ENCODE measurements at places on chromosomes 1 and 21. TPM values are rescaled to one million over a fixed set of nuclear protein-coding genes. Genes with fewer than 3 reads are reported as not detected.

DNA sequence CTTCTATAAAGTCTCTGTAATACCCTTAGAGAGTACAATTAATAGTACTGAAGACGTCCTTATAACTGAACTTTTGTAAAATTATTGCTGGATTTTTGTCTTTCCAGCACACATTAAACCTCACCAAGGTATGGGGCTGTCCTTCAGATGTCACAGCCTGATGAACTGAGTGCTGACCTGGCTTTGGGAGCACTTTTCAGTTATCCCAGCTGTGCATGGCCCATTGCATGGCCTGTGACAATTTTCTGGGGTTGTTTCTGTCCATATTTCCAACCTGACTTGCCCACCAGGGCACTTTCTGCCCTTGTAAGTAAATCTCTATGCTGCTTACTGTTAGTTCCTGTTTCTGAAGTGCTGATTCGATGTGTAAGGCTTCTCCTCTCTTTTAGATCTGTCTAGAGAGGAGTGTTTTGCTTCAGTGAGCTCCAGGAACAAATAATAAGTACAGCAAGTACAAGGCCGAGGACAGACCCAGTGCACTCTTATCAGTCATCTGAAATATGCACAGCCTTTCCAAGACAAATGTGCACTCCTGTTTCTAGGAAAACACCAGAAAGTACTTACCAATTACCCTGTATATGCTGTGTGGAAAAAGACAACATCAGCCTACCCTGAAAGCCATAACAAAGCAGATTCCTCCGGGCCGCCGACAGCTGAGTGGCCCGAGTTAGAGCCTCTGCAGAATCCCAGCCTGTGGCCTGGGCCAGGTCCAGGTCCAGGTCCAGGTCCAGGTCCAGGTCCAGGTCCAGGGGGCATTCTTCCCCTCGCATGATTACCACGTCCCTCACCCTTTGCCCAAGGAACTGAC lies 121.7 kb downstream of the DHRS3 start:
- no peak for DNase-seq

DNA sequence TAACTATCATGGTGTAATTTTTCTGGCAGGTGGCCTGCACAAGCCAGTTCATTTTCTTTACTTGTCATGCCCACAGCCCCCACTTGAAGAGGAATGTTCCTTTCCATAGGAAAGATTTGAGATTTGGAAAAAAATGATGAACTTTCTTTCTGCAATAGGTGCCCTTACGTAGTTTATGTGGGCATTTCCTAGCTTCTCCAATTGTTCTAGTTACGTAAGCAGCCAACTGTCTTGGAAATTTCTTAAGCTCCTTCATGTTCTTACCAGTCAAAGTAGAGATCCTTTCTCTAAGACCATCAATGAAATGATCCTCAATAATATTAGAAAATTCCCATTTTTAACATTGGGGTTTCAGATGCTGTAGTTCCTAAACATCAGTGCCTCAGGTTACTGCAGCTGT lies 109.5 kb upstream of the F3 start:
- DNase-seq = no peak

DNA sequence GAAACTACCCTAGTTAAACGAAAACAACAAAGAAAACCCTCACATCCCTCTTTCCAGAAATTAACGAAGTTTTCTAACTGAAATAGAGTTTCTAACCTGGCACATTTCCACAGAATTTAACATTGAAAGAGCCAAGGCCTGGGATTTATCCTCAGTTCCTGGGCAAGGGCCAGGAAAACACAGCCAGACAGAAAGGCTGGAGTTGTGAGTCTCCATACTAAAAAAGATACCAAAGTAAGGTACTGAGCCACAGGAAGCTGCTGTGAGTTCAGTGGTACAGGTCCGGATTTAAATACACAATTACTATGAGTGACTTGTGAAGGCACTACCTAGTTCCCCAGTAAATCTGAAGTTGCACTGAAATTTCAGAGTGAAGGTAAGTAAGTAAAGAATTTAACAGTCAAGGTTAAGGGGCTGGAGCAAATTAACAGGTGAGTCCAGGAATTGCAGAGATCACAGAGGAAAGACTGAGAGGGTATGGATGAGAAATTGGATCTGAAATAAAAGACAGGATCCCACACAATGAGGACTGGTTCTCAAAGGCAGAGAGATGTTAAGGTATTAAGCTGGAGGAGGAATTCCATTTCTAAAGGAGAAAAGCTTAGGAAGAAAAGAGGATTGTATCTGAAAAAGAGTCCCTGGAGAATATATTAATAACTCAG lies 905 bp downstream of the LIX1L start:
- peak; percentile 5 for DNase-seq

- DNase-seq = peak; percentile 70
These were observed 12.9 kb downstream of the PLA2G2F start for GRCh38 chr1:20151906-20152598.

DNA sequence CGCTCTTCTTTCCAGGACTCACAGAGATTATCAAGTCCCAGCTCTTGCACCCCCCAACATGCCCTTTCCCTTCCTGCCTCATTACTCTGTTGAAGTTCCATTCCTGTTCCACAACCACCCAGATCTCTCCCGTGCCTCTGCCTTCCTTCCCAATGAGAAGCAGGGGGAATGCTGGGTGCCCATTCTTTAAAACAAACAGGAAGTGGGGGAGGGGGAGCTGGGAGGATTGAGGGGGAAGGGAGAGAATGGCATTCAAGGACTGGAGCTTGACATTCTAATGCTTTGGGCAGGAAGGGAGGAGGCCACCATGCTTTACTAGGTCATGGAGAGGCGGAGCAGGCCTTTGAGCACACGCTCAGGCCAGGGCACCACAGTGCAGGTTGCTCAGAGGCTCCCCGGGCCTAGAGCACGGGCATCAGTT lies 150.3 kb upstream of the IRF2BP2 start:
- DNase-seq = no peak

DNA sequence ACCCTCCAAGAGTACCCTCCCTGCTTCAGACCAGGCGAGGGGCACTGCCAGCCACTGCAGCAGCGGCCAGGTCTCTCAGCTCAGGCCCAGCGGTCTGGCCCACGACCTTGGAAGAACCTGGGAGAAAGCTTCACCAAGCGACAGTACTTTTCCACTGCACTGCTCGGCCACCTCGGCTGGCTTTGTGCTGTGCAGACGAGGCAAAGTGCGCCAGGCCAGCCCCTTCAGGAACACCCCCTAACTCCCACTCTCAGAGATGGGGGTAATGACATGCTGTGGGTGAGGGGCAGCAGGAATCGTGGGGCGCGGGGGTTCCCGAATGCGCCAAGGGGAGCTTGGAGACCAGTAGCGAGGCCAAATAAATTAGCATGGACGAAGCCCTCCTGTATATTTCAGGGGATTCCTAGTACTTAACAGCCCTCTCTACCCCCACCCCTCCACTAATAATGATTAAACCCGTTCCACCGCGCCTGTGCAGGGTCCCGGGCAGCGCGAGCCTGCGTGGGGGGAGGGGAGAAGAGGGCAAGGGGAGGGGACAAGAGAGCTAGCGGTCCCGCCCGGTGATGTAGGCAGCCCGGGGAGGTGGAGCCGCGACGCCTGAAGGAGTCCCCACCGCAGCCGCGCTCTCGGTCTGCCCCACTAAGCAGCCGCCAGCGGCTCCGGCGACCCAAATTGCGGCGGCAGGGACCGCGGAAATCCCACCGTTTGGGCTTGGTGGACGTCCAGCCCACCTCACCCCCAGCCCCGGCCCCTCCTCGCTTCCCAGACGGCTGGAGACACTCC lies at the start of gene FAM43B:
TSS of gene FAM43B (plus strand) at position 629 of the 783 bp plus-strand sequence. CDS start 401 bp downstream, outside the sequence.
- DNase-seq = no peak

DNA sequence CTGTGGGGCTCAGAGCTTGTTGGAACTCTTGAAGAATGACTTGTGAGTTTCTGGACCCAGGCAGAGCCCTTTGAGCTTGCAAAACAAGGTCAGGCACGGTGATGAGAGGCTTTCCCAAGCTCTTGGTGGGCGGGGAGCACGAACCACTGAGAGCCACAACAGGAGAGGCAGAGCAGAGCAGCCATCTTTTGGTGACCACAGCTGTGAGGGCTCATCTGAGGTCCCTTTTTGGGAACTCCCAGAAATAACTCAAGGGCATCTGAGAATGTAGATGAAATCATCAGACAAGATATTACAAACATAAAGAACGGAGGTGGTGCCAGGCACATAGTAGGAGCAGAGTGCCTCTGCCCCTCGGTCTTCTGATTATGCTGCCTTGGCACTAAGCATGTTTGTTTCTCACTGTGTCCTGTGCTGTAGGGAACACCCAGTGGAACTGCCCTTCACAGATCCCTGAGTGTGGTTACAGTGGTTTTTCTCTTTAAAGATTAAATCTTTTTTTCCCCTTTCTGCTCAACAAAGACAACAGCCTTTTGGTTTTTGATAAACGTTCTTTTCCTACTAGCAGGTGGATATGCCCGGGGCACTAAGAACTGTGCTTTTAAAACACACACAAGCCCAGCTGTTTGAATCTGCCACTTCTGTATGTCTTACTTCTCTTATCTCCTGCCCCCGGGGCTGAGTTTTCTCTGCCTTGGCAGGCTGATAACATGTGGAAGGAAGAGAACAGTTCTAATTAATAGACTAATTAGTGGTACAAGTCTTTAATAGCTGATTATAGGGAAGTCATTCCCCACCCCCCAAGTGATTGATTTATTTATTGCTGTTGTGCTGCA lies 37.7 kb downstream of the CD34 start:
- no peak for DNase-seq

DNA sequence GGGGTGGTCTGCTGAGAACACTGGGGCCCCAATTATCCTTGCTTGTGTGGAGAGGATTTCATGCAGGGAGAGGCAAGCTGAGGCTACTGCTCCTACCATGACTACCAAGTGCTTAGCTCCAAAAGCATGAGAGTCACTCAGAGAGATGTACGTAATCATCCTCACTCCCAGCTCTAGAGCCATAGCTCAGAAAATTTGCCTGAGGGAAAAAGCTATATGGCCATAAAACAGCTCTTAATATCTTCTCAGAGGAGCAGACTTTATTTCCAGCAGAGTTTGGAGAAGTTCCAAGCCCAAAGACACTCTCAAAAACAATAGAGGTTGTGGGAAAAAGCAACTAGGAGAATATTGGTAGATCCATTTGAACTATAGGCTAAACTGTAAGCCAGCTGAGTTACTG lies 106.4 kb upstream of the PBX1 start:
- no peak for DNase-seq

DNA sequence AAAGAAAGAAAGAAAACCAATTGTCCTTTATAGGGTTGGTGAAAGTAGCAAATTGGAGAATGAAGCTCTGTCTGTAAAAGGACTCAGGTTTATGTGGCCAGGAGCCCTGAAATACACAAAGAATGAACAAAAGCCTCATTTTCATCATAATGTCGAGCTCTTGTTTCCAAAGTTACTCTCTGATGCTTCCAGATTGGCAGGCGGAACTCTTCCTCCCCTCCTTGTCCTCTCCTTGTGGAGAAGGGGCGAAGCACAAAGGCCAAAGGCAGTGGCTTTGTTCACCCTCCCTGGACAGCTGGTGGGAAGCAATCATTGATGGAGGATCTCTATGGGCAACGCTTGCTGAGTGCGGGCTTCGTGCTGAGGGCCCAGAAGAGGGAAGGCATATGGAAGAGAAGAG lies 5.6 kb downstream of the CA6 start:
- DNase-seq = no peak

GRCh38 chr1:94989398-94989797 lies 62.5 kb upstream of the CNN3 start:
- DNase-seq = no peak

- DNase-seq = peak; percentile 66
These were observed 9.2 kb upstream of the EVA1C start for GRCh38 chr21:32403201-32403777.

DNA sequence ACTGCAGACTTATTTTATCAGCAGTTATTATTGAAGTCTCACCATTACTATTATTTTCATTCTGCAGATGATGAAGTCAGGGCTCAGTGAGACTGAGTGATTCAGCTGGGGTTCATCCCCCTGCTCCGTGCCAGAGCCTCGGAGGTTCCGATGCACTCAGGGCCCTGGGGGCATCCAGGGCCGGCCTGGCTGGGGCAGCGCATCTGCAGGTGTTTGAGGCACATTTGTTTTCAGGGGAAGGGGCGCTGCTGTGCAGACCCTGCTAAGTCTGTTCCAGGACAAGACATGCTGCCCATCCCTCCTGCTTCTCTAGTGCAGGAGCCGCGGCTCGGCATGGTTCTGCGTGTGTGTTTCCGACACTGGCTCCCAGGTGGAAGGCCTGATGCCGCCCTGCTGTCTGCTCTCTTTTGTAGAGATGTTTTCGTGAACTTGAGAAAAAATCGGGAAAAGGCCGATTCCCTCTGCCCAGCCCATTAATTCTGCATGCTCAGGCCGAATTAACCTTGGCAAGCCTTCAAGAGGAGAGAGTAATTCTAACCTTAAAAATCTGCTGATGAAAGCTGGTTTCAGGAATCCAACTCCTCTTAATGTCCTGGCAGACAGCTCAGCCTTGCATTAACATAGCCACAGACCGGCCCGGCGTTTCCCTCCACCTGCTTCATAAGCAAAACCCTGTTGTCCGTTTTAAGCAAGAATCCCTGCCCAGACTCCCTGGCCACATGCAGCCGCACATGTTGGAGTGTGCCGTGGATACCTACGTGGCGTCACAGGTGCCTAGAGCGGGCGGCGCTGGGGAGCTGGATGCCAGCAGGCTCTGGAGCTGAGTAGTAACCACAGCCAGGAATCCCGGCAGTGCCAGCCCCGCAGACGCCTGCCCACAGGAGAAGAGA lies 316.0 kb upstream of the VAMP3 start:
- no peak for DNase-seq

- DNase-seq = no peak
These were observed 683 bp upstream of the EFNA4 start for GRCh38 chr1:155062702-155063411.

- DNase-seq = no peak
These were observed 64.2 kb upstream of the SMYD2 start for GRCh38 chr1:214216779-214217178.

GRCh38 chr1:99852648-99853047 lies 2.5 kb downstream of the AGL start:
- no peak for DNase-seq

GRCh38 chr21:39479164-39479813 lies 27.5 kb downstream of the SH3BGR start:
- DNase-seq = no peak

GRCh38 chr1:22369294-22370189 lies 82.1 kb upstream of the ZBTB40 start:
- DNase-seq = no peak

DNA sequence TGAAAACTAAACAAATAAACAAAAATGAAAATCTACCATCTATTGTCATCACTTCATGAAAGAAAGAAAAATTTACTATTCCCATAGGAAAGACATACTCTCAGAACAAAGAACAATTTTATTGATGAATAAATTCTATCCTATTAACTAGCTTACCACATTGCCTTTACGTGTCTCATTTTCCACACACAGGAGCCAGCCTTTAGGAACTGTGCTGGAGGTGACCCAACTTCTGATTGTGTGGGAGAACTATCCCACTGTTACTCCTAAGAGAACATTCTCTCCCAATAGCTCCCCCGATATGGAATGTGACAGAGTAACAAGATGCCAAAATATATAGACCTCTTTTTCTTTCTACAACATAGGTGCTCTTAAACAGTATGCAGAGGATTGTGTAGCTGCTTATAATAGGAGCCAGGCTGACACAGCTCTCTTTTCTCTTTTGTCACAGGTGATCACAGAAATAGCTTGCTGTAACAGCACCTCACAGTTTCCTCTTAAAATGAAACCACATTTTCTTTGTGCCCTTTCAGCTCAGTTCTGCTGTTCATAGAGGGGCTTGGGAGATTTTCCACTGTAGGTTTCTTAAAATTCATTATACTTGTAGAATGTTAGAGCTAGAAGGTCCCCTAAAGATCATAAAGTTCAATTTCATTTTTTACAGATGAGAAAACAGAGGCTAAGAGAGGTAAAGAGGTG lies 35.5 kb downstream of the C21orf91 start:
- DNase-seq = no peak

GRCh38 chr1:63662056-63662836 lies 69.0 kb downstream of the PGM1 start:
- peak; percentile 93 for DNase-seq

The NTNG1 gene
- 16.0 TPM for total RNA-seq

The CD1C gene
- total RNA-seq = not detected

The TCHH gene
- under 0.01 TPM for total RNA-seq
